ENCODE measurements at places on chromosomes 12 and 14. TPM values are rescaled to one million over a fixed set of nuclear protein-coding genes. Genes with fewer than 3 reads are reported as not detected.

GRCh38 chr14:24403294-24403998 lies 4.6 kb downstream of the NYNRIN start:
- no peak for DNase-seq

JKAMP gene
- 24.4 TPM for total RNA-seq

USP15 gene
- 79.7 TPM for total RNA-seq

DNA sequence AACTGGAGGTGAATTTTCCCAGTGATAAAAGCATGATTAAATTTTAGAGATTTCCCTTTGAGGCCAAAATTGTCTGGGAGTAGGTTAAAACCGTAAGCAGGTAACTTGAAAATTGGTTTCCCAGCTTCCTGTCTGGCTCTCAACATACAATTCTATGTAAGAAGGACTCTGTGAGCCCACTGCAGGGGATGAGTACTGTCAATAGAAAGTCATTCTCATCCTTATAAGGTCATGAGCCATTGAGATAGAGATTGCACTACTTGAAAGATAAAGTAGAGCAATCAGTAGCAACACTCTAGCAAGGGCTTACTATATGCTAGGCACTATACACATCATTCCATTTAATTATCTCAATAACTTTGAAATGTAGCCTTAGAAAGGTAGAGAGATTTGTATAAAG lies 225.6 kb upstream of the HMGA2 start:
- no peak for DNase-seq

- DNase-seq: no peak
Observed at GRCh38 chr14:97624985-97625384, 827.8 kb downstream of the VRK1 start.

DNA sequence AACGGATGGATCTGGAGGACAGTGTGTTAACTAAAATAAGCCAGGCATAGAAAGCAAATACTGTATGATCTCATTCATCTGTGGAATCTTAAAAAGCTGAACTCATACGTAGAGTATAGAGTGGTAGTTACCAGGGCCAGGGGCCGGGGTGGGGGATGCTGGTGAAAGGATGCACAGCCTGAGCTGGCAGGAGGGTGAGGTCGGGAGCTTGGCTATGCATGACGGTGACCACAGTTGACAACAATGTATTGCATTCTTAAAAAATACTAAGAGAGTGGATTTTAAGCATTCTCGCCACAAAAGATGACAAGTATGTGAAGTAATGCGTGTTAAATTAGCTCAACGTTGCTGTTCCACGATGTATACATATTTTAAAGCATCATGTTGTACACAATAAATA lies 351.3 kb downstream of the TMEM121 start:
- no peak for DNase-seq

DNA sequence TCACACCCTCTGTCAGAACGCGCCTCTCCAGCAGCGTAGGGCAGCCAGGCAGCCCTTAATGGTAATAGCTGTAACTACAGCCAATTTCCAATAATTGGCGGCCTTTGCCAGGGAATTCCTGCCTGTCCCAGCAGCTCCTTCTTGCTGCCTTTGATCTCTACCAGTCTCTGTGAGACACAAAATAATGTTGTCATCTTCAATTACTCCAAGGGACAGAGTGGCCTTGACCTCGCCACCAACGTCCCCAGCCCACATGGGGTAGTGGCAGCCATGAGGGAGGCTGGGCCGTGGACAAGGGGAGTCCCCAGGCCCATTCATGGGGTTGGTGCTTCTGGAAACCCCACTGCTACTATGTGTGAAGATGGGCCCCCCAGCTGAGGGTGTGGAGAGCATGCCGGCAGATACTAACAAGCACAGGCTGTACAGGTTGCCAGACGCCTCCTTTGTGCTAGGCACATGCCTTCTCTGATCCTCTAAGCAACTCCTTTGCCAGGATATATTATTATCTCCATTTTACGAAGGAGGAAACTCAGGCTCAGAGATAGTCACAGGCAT lies 17.4 kb upstream of the CLMN start:
- DNase-seq: no peak

Data from posterior vena cava (tissue), 2 donors.